ENCODE measurements at places on chromosomes 2 and 18. TPM values are rescaled to one million over a fixed set of nuclear protein-coding genes. Genes with fewer than 3 reads are reported as not detected.

DNA sequence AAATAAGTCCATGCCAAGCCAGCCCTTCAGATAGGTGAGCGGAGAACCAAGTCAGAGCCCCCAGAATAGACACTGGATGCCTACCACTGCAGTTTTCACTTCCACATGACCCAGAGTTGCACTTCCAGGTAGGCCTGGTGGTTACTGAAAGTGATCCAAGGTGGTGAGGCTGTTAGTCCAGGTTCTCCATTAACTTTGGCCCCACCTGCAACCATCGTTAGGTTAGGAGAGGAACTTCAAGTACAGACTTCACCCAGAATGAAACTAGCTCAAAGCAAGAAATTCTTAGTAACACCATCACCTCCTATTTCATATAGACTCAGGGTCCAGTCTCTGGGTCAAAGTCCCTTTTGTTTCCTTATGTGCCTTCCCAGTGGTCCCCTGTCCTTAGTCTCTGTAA is 293.1 kb upstream of the ID2 start:
- DNase-seq, result no peak

DNA sequence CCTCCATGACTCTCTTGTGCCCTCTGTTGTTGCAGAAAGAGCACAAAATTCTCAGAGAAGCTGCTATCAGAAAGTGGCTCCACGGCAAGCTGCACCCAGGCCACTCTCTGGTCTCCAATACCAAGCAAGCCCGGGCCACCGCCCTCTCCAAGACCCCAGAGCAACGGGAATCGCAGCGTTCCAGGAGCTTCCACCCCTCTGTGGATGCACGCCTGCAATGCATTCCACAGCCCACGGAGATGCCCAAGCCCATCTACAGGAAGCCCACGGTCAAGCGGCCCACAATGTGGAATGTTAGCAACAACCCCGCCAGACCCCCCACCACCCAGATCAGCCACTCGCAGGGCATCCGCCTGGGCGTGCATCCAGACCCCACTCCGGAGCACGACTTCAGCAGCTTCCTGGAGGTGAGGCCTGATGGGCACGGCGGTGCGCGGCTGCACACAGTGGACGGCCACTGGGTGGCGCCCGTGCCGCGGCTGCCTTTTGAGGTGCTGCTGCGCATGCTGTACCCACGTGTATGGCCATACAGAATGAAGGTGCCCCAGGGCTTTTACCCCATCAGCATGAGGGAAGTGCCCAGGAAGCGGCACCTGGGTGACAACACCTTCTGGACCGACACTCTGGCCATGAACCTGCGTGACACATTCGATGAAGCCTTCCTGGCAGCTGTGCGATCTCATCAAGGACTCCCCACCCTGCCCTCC is 6.3 kb downstream of the ANKRD53 start:
- DNase-seq, result peak; percentile 86

- no peak for DNase-seq
These were observed 31.9 kb downstream of the SNORC start for GRCh38 chr2:232901736-232902578.

GRCh38 chr18:58838165-58838860 is 26.4 kb upstream of the ZNF532 start:
- no peak for DNase-seq

DNA sequence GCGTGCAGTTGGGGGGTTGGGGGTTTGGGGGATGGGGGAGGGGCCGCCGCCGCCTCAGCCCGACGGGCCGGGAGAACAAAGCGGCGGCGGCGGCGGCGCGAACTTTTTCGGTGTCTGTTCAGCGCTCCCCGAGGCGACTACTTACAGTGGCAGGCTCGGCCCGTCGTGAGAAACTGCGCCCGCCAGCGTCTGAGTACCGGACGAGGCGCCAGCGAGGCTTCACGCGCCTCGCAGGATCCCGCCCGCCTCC is 172 bp downstream of the PRKD3 start:
- DNase-seq, result peak; percentile 77

DNA sequence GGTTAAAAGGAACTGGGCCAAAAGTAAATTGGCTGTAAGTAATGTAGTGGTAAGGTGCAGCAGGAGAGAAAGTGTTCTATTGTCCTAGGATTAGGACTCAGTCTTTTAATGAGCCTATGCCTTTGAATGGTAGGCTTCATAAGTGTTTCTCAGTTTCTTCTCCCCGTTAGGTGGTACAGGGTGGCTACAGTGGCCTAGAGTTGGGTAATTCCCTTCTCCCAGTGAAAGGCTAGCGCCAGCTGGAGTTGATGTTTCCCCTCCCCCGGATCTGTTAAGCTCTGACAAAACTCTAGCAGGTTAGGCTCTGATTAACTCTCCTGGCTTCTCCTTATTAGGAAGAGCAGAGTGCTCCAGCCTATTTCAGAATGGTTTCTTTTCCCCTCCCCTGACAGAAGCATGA is 127.7 kb downstream of the DNAH6 start:
- DNase-seq, result no peak

GRCh38 chr2:88600038-88600465 is 27.2 kb downstream of the EIF2AK3 start:
- peak; percentile 21 for DNase-seq

Gene L3MBTL4
- total RNA-seq, result 13.4 TPM

Gene TDRD15
- 0.83 TPM for total RNA-seq

Gene MYO1B
- total RNA-seq, result 17.3 TPM

All from Peyer's patch (tissue), 4 donors.